ENCODE measurements at places on chromosomes 2 and 18. TPM values are rescaled to one million over a fixed set of nuclear protein-coding genes. Genes with fewer than 3 reads are reported as not detected.

GRCh38 chr18:58254873-58255511 lies 211.0 kb downstream of the NEDD4L start:
- H3K27me3 ChIP-seq = no peaks in the 10 kb centered on the region
- peaks cover 6% of the 10 kb centered on the region for H3K4me1 ChIP-seq

- H3K27me3 ChIP-seq = peaks cover 35% of the 10 kb centered on the region
- DNase-seq = peak; percentile 39
- no peaks in the 10 kb centered on the region for H3K36me3 ChIP-seq
- H3K27ac ChIP-seq = no peak overlapping the region
- no peaks in the 10 kb centered on the region for H3K4me1 ChIP-seq
Measured at GRCh38 chr2:105143467-105144151, 97.9 kb upstream of the GPR45 start.

SCRN3 gene
- total RNA-seq = 27.3 TPM

DNA sequence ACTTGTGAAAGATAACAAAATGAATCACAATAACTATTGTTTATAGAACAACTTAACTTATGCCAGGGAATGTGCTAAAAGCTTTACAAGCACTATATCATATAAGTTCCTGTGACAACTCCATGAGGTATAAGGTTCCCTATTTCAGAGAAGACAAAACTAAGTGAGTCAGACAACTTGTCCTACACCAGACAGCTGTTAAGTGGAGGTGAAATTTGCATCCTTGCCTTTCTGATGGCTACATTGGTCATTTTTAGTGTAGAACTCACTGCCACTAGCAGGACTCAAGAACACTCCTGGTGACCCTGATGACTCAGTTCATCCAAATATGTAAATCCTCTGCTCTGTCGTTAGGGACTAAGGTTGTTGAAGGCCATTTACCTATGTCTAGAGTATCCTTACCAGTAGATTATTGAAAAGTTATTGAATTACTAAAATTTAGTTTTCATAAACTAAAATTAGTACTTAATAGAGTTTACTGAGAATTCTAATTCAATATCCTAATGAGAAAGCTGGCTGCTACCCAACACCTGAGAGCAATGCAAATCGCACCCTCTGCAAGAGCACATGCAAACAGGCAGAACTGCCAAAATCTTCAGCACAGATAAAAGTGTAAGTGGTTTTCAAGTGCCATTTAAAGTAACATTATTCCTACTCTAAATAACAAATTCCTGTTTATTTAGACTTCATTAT lies 636.2 kb downstream of the NRXN1 start:
- H3K27ac ChIP-seq = no peak overlapping the region
- H3K4me1 ChIP-seq = no peaks in the 10 kb centered on the region
- peaks cover 33% of the 10 kb centered on the region for H3K27me3 ChIP-seq
- no peak for DNase-seq

GRCh38 chr2:219485201-219485580 lies 13.5 kb upstream of the GMPPA start:
- DNase-seq = no peak
- H3K27me3 ChIP-seq = no peaks in the 10 kb centered on the region
- no peaks in the 10 kb centered on the region for H3K4me1 ChIP-seq
- peaks cover 6% of the 10 kb centered on the region for H3K36me3 ChIP-seq
- H3K4me3 ChIP-seq = no peak overlapping the region

DNA sequence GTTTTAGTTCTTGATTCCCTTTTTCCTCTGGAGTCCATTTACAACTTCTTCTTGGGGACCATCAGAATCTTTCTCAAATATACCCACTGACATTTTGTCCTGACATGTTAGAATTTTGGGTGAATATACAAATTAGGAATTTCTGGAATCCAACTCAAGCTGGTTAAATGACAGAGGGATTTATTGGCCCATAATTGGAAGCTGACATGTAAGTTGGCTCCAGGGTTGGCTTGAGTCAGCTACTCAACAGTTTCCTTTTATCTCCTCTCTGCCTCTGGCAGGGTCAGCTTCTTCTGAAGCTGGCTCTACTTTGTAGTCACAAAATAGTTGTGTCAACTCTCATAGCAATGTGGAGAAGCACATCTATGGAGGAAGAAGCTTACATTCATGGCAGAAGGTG lies 36.6 kb upstream of the PPP1R1C start:
- DNase-seq = no peak
- peak overlapping the region; percentile 62 for H3K27ac ChIP-seq
- no peak overlapping the region for H3K4me3 ChIP-seq
- H3K36me3 ChIP-seq = no peaks in the 10 kb centered on the region

- no peaks in the 10 kb centered on the region for H3K36me3 ChIP-seq
- H3K4me1 ChIP-seq = no peaks in the 10 kb centered on the region
- H3K27me3 ChIP-seq = no peaks in the 10 kb centered on the region
- no peak overlapping the region for H3K4me3 ChIP-seq
- DNase-seq = peak; percentile 8
Measured at GRCh38 chr2:183564726-183565125, 440.5 kb downstream of the NUP35 start.

LINC00305 gene
- total RNA-seq = not detected

GRCh38 chr2:149375801-149376361 lies 45.5 kb downstream of the LYPD6 start:
- no peaks in the 10 kb centered on the region for H3K27me3 ChIP-seq
- no peak overlapping the region for H3K4me3 ChIP-seq

DNA sequence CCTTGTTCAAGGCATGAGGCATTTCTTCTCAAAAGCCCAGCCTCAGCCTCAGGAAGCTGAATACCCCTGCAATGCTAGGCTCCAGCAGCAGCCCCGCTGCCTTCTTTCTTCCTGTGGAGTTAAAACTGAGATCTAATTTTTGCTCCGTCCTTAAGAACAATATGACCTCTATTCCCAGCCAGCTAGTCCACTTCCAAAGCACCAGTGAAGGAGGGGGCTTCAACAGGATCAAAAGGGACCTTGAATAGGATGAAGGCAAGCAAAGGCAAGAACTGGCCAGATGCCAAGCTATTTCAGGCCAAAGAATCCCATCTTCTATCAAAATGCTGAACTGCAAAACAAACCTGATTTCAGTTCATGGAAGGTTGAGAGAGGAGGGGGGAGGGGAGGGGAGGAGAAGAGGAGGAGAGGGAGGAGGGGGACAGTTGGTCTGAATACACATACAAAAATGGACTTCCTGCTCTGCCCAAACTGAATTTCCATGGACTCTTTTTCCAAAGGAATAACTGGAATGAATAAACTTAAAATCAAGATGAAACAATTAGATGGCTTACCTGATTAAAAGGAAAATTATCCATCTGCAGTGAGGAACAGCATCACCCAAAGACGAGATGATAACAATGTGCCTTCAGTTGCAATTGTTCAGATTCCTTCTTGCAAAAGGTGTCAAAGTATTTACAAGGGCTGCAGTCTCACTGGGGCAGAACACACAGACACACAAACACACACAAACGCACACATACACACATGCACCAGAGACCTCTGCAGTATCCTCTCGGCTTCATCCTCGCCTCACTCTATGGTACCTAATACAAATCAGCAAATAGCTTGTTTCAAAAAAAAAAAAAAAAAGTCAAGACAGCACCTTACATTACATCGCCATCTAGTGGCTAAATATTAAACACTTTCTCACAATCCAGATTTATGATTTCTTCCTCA lies at the start of gene SCN1A:
TSS of gene SCN1A (minus strand) at position 804 of the 939 bp plus-strand sequence. CDS start 54,399 bp downstream, outside the sequence.
- H3K27ac ChIP-seq = no peak within 1 kb of the TSS
- peak; percentile 48 for DNase-seq
- peaks cover 14% of the 10 kb centered on the region for H3K4me1 ChIP-seq
- no peak within 1 kb of the TSS for H3K4me3 ChIP-seq

CHRND gene
- not detected for total RNA-seq

DNA sequence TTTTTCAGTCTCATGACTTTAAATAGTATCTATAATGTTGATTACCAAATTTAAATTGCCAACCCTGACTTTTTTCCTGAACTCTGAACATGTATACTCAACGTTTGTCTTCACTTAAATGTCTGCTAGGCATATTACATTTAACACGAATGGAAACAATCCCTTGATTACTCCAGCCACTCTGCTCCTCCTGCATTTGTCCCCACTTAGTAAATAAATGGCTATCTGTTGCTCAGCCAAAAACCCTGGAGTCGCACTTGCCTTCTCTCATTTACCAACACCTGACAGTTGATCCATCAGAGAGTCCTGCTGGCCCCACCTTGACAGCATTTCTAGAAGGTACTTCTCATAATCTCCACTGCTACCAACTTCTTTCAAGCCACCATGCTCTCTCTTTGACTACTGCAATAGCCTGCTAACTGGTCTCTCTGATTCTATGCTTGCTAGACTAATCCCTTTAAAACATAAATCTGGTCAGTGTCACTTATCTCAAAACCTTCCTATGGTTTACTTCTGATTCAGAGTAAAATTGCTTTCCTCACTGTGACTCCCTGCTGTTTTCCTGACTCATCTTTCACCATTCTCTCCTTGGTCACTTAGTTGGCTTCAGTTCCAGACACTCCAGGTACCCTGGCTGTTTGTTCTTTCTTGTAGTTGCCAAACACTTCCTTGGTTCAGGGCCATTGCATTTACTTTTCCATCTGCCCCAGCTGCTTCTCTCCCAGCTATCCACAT lies 31.9 kb downstream of the SPAG16 start:
- peaks cover 32% of the 10 kb centered on the region for H3K4me1 ChIP-seq
- H3K27ac ChIP-seq = peak overlapping the region; percentile 57
- no peaks in the 10 kb centered on the region for H3K27me3 ChIP-seq

DNA sequence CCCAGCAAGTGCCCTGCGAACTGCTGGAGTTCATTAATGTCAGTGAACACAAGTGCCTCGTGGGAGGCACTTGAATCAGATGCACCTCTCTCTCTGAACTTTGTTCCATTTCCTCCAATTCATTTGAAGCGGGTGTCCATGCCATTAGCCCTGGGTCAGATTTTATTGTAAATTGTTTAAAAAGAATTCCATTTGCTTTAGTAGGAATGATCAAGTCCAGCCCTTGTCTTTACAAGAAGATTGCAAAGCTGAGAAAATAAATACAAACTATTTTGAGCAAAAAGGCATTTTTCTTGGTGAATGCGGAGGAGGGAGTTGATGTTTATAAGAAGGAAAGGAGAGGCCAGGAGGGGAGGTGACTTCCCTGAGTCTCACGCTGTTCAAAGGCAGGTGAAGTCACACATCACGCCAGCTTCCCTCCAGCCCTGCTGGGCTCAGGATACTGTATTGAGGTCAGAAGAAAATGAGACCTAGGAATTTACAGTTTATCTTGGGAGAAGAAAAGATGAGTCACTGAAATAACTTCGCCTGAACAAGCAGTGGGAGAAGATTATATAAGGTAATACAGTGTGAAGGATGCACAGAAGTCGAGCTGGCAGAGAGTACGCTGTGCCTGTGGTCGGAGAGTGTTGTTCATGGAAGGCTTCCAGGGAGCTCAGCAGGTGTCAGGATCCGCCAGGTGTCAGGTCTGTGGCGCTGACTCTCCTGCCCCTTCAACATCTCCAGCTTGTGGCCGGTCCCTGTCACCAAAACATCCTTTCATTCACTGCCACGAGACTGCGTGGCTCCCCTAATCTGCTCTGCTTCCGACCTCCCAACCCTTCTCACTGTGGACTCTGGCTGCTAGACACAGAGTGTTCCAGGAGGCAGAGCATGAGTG lies 36.5 kb downstream of the EFR3B start:
- H3K4me3 ChIP-seq = no peak overlapping the region
- peaks cover 16% of the 10 kb centered on the region for H3K4me1 ChIP-seq
- peak; percentile 89 for DNase-seq
- H3K27ac ChIP-seq = no peak overlapping the region
- H3K36me3 ChIP-seq = no peaks in the 10 kb centered on the region
- H3K27me3 ChIP-seq = peaks cover 97% of the 10 kb centered on the region

PAX8 gene
- 2.4 TPM for total RNA-seq

GFPT1 gene
- 230 TPM for total RNA-seq

GRCh38 chr18:45221363-45221762 lies 393.9 kb upstream of the SLC14A2 start:
- no peak overlapping the region for H3K27ac ChIP-seq
- no peak for DNase-seq
- no peaks in the 10 kb centered on the region for H3K36me3 ChIP-seq
- H3K27me3 ChIP-seq = no peaks in the 10 kb centered on the region
- H3K4me1 ChIP-seq = no peaks in the 10 kb centered on the region
- H3K4me3 ChIP-seq = no peak overlapping the region

DNA sequence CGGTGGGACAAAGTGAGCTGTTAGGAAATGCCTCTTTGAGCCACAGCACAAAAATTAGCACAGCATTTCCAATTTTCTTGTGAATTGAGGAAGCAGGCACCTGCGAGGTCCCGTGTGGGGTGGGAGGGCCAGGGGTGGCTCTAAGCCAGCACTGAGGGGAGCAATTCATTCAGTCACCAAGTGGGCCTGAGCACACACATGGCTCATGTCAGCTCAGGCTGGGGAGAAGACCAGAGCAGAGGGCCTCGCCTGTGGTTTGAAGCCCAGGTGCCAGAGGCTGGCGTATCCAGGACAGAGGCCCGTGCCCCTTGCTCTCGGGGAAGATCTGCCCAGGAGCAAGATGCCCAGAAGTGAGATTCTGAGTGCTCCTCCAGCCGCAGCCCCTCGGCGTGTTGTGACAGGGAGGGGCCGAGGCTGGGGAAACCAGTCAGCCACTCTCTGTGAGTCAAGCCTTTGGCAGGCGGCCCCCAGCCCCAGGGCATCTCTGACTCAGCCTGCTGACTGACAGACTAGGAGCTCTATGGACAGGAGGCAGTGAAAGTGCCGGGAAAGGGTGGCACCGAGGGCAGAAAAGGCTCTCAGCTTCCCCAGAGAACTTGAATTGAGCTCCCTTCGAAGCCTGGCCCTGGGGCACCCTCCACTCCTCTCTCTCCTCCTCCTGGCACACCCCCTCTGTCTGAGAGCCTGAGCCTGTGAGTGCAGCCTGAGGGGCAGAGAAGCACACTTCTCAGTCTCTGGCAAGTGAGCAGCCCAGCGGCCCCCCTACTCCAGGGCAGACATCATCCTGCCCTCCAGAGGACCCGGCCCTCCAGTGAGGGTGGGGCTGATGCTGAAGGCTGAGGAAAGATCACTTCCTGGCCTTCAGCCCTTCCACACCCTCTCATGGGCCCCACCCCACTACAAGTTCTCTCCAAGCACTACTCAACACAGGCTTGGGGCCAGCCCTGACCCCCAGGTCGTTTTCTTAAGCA lies 32.3 kb downstream of the CYP26B1 start:
- H3K4me1 ChIP-seq = peaks cover 10% of the 10 kb centered on the region
- H3K4me3 ChIP-seq = peak overlapping the region; percentile 62
- H3K27ac ChIP-seq = peak overlapping the region; percentile 79
- DNase-seq = peak; percentile 99
- H3K36me3 ChIP-seq = no peaks in the 10 kb centered on the region

DNA sequence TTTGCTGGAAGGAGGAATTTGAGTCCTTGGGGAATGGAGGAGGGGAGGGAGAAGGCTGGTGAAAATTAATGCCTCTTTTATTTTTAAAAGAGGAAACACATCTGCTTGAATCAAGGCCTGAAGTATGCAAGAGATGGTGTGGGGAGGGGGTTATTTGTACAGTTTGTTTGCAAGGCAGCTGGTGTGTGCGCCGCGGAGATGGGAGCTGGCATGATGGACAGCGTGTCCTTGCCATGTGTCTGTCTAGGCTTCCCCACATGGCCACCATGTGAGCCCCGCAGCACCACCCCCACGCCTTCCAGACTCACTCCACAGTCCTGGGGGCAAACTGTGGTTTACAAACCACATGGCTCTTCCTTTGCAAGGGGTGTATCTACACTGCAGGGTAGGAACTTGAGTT lies 154.8 kb upstream of the APCDD1 start:
- no peaks in the 10 kb centered on the region for H3K27me3 ChIP-seq
- H3K4me3 ChIP-seq = no peak overlapping the region

HTR2B gene
- not detected for total RNA-seq

GRCh38 chr2:88283886-88284592 lies 113.9 kb downstream of the THNSL2 start:
- H3K4me3 ChIP-seq = no peak overlapping the region
- peaks cover 6% of the 10 kb centered on the region for H3K36me3 ChIP-seq
- DNase-seq = no peak
- no peaks in the 10 kb centered on the region for H3K27me3 ChIP-seq
- no peak overlapping the region for H3K27ac ChIP-seq

All from MCF 10A (cell line).